ENCODE measurements at places on chromosomes 5 and 9.

DNA sequence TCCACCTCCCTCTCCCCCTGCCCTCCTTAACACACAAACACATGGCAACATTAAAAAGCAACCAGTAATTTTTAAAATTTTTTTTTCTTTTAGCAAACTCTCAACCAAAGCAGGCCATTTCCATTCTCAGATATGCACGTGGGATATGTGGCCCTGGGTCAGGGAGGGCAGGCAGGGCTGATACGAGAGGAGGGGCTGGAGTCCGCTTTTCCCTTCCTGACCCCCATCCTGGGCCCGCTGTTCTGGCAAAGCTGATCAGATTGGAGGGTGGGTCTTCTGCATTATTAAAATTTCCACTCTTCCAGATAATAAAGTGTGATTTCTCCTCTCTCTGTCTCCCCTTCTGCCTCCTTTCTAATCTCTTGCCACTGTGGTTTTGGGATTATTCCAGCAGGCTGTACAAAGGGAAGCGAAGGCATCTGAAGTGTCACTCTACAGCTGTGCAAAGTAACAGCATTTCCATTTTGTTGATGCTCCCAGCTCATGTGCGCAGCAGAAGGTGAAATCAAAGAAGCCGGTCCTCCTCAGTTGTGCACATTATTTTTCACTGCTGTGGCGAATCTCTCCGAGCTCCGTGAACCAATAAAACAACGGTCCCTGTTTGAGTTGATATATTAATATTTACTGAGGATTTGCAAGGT, 12.0 kb downstream of the IRX1 start:
- DNase-seq, result no peak

GRCh38 chr5:41878173-41878572, 7.9 kb upstream of the OXCT1 start:
- DNase-seq, result no peak

DNA sequence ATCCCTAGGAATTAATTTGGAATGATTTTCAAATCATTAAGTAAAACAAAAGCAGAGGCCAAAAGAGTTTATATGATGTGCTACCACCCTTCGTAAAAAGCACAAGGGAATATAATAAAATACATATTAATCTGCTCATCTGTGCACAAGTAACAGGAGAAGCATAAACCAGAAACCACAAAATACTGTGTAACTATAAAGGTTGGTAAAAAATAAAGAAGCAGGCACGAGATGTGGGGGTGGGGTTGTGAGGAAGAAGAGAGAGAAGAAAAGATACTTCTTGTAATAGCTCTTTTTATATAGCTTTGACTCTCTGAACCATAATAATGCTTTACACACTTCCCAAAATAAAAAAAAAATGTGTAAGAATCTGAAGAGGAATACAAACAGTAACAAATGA, 214.9 kb upstream of the EFNA5 start:
- no peak for DNase-seq

DNA sequence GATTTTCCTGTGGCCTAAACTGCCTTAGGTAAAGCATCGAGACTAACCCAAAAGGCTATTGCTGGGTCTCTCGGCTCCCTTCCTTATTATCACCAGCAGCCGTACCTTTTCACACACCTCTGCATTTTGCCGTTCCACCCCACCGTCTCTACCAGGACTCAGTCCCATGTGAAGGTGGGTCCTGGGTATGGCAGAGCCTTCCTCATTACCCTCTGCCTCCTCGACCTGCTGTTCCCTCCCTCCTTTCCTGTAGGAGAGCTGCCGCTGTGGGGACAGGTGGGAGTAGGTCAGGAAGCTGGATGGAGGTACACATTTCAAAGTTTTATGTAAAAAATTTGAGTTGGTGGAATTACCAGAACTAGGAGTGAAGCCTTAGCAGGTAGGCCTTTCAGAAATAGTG, 1.8 kb downstream of the CCL28 start:
- DNase-seq, result no peak

GRCh38 chr9:34826999-34827538, 117.1 kb upstream of the CCL21 start:
- no peak for DNase-seq

DNA sequence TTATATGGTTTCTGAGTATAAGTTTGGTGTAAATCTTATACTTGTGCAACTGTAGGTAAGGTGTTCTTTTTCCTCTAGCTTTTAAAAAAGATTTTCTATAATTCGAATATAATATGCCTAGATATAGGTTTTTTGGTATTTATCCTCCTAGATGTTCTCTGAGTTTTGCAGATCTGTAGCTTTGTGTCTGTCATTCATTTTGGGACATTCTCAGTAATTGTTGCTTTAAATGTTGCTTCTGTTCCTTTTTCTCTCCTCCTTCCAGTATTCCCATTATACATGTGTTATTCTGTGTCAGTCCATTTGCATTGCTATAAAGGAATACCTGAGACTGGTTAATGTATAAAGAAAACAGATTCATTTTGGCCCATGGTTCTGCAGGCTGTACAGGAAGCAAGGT, 33.7 kb downstream of the LURAP1L start:
- no peak for DNase-seq

GRCh38 chr9:115106642-115107041, 11.3 kb downstream of the TNC start:
- no peak for DNase-seq

GRCh38 chr9:110744715-110745384, 76.3 kb downstream of the MUSK start:
- no peak for DNase-seq

- DNase-seq, result no peak
Measured at GRCh38 chr5:138541511-138542179, 1.4 kb downstream of the ETF1 start.

- DNase-seq, result no peak
Measured at GRCh38 chr5:115785381-115786065, 30.9 kb downstream of the CDO1 start.

GRCh38 chr5:77145666-77146065, 58.6 kb upstream of the ZBED3 start:
- DNase-seq, result no peak

DNA sequence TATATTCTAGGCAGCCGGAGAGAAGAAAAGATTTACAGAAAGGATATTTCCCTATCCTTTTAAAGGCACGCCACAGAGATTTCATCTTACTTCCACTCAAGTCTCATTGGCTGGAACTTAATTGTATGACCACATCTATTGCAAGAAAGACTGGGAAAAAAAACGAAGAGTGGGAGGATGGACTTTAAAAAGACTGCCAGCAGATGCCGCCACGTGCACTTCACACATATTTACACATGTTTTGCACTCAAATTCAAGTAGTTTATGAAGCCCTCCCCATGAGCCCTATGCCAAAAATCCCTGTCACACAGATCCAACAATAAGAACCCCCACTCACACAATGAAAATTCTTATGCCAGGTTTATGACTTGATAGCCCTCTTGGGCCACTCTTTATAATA, 138.5 kb upstream of the TYRP1 start:
- no peak for DNase-seq

- DNase-seq, result no peak
Measured at GRCh38 chr9:95754533-95755420, 120.7 kb upstream of the ERCC6L2 start.

- no peak for DNase-seq
Measured at GRCh38 chr5:74286734-74287695, 353.5 kb downstream of the ENC1 start.

- no peak for DNase-seq
Measured at GRCh38 chr9:113915817-113916434, 39.8 kb downstream of the ZNF618 start.

GRCh38 chr5:127358284-127358683, 67.7 kb downstream of the MEGF10 start:
- DNase-seq, result no peak

DNA sequence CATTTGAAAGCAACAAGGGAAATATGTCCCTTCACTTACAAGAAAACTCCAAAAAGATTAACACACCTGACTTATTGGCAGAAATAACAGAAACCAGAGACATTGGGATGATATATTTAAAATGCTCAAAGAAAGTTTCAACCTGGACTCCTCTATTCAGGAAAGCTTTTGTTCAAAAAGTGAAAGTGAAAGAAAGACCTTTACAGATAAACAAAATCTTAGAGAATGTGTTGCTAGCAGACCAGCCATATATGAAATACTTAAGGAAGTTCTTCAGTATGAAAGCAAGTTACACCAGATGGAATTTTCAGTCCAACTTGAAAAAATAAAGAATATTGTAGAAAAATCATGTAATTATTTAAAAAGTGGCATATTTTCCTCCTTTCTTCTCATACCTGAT, 1075.1 kb downstream of the NR2F1-AS1 start:
- no peak for DNase-seq

DNA sequence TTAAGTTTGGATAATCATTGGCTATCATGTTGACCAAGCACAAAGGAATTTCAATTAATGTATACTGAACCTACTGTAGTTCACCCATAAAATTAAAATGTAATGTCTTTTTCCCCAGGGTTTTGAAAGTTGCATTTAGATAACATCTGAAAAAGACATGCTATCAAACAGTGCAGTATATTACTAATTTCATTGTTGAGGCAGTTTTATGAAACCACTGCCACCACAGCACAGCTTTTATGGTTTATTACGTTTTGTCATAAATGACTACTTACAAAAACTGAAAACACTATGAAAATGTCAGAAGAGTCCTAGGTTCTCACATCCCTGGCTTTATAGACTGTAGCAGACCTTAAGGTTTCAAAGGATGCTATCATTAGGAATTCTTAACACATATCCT, 32.0 kb upstream of the HAPLN1 start:
- no peak for DNase-seq

GRCh38 chr9:106893088-106893487, 30.1 kb downstream of the ZNF462 start:
- DNase-seq, result no peak

DNA sequence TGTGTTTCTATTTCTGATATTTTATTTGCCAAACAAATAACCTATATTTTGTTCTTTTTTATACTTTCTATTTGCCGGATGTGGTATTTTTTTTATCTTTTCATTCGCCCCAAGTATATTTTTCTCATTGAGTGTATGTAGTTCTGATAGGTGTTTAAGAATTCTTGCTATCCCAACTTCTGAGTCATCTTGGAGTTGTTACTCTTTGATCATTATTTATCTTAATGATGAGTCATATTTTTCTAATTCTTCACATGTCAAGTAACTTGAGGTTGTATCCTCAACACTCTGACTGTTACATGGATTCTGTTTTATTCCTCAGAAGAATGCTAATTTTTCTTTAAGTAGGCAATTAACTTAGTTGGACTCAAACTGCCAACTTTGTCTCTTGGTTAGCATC, 498.1 kb downstream of the TLE1 start:
- no peak for DNase-seq

DNA sequence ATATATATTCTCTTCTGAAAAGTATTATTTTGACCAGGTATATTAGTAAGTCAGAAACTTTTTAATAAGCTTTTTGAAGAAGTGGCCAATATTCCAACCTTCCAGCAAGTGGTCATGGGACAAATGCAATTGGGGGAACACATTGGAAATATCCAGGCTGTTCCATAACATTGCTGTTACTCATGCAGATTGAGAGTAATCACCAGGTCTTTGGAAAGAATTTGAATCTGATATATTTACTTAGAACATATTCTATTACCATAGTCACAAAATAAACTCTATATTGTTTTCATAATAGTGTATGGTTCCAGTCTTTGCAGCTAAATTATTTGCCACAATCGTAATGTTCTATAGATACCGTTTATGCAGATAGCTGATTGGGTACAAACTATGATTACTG, 102.8 kb downstream of the TAF11L14 start:
- DNase-seq, result no peak

DNA sequence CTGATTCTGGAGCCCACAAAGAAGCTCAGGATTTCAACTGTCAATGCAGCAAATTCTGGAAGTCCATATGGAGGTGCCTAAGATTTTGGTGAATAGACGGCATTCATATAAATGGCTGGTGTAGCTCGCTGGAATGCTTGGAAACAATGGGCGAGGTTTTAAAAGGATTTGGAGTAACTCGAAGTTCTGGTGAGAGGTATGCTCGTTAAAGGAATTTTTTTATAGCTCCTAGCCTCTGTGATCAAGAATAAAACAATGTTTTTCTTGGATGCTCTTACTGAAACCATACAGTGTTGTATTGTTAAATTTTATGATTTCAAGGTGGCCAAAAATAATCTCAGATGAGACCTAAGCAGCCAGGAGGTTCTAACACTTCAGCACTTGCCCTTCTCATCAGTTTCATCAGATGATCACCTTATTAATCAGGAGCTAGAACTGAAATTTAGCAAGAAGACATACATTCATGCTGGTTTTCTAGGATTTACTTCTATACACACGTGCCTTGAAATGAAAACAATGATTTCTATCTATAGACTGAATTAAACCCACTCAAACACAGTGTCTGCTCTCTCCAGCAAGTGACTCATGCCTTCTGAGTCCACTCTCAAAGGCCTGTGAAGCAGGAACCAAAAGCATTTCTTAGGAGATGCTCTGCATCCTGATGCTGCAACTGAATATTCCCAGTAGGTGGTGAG, 79.2 kb downstream of the OTULIN start:
- no peak for DNase-seq

DNA sequence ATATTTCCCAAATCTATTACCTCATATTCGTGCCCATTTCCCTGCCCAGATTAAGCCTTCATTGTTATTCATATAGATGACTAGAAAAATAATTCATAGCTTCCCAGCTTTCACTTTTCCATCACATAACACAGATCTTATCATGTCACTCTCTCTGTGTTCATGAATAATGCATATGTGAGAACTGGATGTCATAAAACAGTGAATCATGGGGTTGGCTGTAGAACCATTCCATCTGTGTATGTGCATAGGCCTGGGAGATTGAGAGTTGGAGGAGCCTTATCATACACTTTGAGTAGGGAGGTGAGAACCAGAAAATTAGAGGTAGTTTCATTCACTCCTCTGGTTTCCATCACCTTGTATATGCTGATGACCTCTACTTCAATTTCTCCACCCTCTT, 73.9 kb upstream of the RANBP6 start:
- no peak for DNase-seq

DNA sequence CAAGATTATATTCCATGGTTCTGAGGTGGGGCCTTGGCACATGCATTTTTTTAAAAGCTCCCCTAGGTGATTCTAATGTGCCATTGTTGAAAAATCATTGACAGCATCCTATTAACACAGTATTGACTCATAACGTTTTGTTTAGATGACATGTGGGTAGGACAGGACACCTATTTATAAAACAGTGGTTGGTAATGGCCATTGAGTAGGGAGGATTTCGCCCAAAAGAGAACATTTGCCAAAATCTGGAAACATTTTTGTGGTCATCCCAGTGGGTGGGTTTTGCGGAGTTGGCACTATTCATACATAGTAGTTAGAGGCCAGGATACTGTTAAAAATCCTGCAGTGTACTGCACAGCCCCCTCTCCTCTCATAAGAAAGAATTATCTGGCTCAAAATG, 6.4 kb upstream of the CHD1 start:
- DNase-seq, result no peak

GRCh38 chr9:78549711-78550110, 252.8 kb downstream of the PSAT1 start:
- DNase-seq, result no peak

Measured in CD4-positive, alpha-beta T cell treated with Interferon alpha-2 for 1 hour (primary cell).